ENCODE measurements at places on chromosomes 5 and 9.

DNA sequence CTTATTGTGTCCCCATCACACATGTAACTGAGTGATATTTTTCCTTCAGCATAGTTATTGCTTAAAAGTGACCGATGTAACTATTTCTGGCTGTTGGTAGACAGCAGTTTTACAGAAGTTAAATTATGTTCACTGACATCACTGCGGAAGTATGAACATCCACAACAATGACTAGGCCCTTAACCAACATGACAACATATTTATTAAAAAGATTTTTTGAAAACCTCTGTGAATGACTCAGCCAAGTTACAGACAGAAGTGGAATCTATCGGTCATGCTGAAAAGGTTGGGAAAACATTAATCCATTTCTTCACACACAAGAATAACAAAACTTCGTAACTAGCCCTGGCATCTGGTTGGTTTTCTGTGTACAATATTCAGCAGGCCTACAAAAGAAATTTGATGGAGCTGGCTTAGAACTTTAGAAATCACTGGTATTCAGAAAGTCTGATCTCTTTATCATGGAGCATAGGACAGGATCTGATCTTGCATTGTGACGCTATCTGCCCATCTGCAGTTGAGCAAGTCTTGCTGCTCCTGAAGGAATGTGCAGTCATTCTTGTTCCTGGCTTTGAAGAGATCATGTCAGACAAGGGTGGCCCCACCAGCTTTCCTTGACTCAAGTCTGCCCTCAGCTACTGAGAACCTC is 6.5 kb downstream of the GLIS3 start:
- no peak for DNase-seq

GRCh38 chr5:140524003-140524402 is 23.5 kb upstream of the EIF4EBP3 start:
- no peak for DNase-seq

GRCh38 chr9:7549249-7549648 is 250.3 kb downstream of the DMAC1 start:
- DNase-seq: no peak

DNA sequence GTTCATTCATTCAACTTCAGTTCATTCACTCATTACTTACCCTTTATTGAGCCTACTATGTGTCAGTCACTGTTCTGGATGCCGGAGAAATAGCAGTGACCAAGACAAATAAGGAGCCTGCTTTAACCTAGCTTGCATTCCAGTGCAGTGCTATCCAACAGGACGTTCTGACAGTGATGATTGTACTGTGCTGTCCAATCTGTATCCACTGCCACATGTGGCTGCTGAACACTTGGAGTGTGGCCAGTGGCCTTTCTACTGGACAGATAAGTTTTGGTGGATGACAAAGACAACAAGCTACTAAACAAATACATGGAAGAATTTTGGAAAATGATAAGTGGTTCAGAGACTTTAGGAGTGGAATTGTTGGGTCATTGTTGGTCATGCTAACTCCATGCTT is 33.6 kb downstream of the SUB1 start:
- DNase-seq: no peak

DNA sequence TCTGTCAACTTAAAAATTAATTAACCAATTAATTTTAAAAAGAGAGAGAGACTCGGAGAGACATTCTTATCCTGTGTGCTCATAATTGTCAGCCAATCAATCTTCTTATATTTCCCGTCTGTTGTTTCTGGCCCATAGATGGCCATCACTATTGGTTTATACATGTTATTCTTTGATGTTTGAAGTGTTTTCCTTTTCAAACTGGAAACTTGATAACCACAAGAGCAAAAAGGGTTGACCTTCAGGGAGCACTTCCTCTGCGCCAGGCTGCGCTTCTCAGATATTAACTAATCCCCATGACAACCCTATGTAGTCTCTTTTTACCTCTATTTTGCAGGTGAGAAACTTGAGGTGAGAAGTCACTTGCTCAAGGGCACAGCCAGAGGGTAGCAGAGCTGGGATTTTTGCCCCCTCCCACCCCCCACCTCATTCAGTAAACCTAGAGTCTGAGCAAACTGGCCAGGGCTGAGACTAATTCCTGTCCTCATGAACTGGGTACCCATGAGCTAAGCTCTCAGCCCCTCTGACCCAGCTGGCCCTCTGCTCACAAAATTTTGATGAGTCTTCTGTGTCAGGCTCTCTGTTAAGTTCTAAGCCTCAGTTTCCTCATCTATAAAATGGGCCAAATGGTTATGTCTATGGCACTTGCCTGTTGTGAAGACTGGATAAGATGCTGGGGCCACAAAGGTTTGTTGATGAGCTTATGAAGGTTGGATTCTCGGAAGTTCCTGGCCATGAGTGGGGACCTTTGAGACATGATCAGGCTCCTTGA is 86.0 kb upstream of the SH3PXD2B start:
- DNase-seq: no peak

DNA sequence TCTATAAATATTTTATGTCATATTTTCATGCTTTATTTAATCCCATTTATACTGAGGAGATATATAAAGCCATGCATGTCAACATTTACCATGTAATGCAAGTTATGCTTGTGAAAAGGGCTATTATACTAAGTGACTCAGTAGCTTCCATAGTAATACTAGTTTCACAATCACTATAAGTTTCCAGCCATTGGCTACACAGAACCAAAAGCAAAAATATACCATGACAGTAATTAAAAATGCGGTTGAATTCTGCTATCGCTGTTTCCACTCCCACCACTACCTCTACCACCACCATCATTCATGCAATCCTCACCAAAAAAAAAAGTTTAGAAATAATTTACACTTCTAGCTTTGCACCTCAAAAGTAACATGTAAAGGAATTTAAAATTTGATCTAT is 60.2 kb downstream of the MLLT3 start:
- DNase-seq: peak; percentile 76

- no peak for DNase-seq
Measured at GRCh38 chr5:57033103-57033502, 81.2 kb upstream of the MIER3 start.

GRCh38 chr9:88777498-88778312 is 213.6 kb upstream of the S1PR3 start:
- DNase-seq: no peak

- no peak for DNase-seq
Measured at GRCh38 chr9:131714821-131715220, 25.1 kb downstream of the RAPGEF1 start.

- DNase-seq: no peak
Measured at GRCh38 chr5:89081360-89081759, 198.4 kb upstream of the MEF2C start.

DNA sequence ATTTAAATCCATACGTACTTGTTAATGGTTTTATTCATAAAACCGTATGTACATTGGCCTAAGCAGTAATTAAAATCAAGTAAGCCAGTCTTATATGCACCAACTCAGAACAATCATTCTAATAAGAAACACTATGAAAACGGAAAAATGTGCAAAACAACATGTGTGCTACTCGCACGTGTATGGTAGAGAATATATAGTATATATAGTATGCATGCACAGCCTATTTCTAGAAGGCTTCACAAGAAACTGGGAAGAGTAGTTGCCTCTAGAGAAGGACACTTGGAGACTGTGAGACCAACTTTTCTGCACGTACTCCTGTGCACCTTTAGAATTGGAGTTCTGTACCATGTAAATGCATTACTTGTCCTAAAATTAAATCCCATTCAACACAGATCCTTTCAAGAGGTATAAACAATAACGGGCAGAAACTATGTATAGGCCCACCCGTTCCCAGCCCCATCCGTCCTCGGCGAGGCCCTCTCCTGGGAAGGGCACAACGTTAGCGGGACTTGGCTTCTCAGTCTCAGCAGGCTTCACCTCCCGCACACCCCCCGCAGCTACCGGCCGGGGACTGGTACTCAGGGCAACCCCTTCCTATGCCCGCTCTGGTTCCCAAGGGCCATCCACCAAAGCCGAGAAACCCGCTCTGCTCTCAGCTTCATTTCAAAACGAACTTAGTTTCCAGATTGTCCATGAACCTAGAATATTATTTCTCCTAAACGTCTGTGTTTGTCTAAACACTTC is 2.0 kb downstream of the CDC14B start:
- no peak for DNase-seq

DNA sequence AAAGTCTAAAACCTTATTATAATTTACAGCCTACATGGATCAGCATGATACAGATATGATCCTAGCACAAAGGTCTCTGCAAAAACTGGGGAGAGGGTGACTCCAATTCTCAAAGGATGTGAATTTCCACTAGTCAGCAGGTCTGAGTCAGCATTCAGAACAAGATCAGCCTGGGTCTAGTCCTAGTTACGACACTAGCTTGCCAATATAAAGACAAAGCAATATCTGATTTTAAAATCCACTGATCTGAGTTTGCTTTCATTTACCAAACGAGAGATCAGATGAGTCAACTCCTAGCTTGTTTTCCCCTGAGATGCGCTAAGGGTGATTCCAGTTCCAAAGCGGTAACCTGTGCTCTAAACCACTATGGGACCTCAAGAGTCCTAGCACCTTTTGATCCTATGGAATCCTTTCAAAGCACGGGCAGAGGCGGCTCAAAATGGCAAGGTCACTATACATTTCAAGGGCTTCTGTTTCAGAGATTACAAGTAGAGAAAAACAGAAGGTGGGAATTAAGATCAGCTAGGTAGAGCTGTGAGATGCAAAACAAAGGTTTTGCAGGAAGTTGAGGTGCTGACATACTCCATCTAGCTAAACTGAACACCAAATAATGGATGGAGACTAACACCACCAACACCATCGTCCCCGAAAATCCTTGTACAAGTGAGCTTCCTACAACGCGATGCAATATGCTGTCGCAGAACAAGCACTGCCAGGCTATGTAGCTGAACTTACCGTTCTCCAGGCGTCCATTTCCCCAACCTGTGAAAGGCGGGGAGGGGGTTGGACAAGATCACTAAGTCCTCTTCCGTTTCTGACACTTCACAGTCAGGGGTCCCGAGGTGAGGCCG is 906 bp downstream of the SLC25A51 start:
- DNase-seq: peak; percentile 64

- no peak for DNase-seq
Measured at GRCh38 chr5:163303718-163304117, 133.7 kb upstream of the CCNG1 start.

DNA sequence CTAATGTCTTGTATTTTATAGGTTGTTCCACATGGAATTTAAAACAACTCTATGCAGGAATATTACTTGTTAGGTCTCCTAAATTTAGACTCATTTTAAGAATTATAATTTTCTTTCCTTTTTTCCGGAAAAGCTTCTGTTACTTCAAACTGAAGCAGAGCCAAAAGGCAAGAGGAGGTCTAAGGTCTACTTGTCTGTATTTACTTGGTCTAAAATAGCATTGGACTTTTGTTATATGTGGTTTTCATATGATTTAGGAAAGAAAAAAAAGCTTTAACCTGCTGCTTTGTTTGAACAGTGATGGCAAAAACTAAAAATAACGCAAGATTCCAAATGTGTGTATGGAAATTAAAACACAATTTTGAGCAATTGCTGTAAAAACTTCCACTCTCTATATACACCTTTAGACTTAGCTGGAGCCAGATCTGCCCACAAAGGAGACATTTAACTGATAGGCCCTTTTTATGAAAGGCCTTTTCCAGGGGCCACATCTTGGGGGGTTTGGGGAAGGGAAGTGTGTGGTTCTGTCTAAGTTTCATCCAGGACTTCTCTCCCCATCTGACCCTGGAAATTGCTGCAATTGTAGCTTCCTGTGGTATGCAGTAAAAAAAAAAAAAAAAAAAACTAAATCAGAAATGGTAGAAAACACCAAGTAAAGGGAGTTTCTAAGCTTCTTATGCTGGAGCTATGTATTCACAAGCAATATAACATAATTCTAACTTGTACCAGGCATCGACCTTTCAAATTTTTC is 307.7 kb upstream of the MEF2C start:
- DNase-seq: no peak

DNA sequence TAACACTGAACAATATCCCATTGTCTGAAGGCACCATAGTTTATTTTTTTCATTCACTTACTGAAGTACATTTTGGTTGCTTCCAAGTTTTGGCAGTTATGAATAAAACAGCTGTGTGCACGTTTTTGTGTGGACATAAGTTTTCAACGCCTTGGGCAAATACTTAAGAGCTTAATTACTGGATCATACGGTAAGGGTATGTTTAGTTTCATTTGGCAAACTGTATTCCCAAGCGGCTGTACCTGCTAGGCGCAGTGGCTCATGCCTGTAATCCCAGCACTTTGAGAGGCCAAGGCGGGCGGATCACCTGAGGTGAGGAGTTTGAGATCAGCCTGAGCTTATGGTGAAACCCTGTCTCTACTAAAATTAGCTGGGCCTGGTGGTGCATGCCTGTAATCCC is 63.7 kb upstream of the FAM120A start:
- DNase-seq: no peak

- no peak for DNase-seq
Measured at GRCh38 chr9:87613265-87614111, 112.4 kb upstream of the CTSL start.

GRCh38 chr5:53475320-53475719 is 5.1 kb upstream of the FST start:
- no peak for DNase-seq

DNA sequence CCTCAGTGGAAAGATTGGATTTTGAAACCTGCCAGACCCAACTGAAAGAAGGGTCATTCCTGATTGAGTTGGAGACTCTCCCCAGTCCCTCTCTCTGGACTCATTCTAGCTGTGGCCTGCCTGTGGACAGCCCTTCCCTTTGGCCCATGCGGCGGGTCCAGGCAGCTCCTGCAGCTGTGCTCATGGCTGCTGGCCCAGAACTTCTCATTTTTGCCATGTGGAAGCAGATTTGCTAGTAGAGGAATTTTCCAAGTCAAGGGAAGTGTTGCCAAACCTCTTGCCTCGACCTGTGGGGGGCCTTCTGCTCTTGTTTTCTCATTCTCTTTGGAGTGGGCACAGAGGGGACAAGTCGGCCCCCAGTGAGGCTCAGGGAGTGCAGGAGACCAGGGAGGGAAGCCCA is 89.2 kb downstream of the ANKRD33B start:
- DNase-seq: no peak

DNA sequence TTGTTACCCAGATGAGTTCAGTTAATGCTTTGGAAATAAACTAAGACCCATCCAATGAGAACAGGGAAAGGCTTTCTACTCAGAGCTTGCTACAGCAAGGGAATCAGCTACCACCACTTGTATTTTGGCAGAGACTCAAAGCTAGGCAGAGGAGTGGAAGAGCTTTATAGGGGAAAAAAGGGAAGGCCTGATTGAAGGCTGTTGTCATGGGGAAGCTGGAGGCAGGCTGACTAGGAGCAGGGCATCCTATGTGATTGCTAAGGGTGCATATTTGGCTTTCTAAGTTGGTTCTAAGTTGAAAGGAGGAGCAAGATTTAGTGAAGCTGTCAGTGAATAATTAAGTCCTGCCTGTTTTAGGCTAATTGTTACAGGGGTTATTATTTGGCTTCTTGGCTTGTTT is 115.5 kb downstream of the PTTG1 start:
- no peak for DNase-seq

DNA sequence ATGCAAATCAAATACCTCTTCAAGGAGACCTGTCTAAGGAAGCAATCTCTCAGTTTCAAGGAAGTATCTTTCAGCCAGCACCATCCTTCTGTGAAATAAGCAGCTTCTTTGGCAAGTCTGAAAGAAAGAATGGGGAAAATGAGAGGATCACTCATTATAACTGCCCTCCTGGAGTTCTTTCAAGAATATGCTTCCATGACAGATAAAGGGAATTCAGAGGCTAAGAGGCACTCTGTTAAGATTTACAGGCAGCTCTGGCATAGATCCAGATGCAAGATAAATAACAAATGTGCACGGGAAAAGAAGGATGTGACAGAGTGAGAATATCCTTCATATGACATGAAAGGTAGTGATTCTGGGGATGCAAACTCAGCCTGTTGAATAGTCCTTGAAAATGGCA is 348.2 kb upstream of the CCNG1 start:
- no peak for DNase-seq

Measured in activated CD4-positive, alpha-beta T cell treated with anti-CD3 and anti-CD28 coated beads, Interleukin-2, amount 50 U/mL, for 16 hours (primary cell).